Hepatocyte (in vitro differentiated cells): ENCODE measurements at places on chromosomes 7 and 10.

GRCh38 chr7:23887660-23888059, 177.6 kb downstream of the STK31 start:
- no peak overlapping the region for H3K27ac ChIP-seq
- H3K4me3 ChIP-seq: no peak overlapping the region
- no peaks in the 10 kb centered on the region for H3K27me3 ChIP-seq
- no peak for DNase-seq

- peak; percentile 25 for DNase-seq
- H3K27ac ChIP-seq: peak overlapping the region; percentile 81
- H3K27me3 ChIP-seq: no peaks in the 10 kb centered on the region
- H3K4me3 ChIP-seq: no peak overlapping the region
- H3K36me3 ChIP-seq: no peaks in the 10 kb centered on the region
Observed at GRCh38 chr10:73117976-73118743, 7.9 kb downstream of the NUDT13 start.

GRCh38 chr7:100895956-100896731, 456 bp upstream of the ACHE start:
- H3K27me3 ChIP-seq: peaks cover 14% of the 10 kb centered on the region
- H3K4me1 ChIP-seq: peaks cover 18% of the 10 kb centered on the region
- peak; percentile 77 for DNase-seq
- no peak overlapping the region for H3K4me3 ChIP-seq

- H3K27ac ChIP-seq: no peak overlapping the region
- no peaks in the 10 kb centered on the region for H3K36me3 ChIP-seq
- H3K27me3 ChIP-seq: no peaks in the 10 kb centered on the region
- no peak for DNase-seq
- no peaks in the 10 kb centered on the region for H3K4me1 ChIP-seq
Observed at GRCh38 chr10:122557516-122557915, 3.0 kb upstream of the DMBT1 start.

- no peaks in the 10 kb centered on the region for H3K36me3 ChIP-seq
- no peaks in the 10 kb centered on the region for H3K4me1 ChIP-seq
- H3K27me3 ChIP-seq: no peaks in the 10 kb centered on the region
- DNase-seq: no peak
Observed at GRCh38 chr7:98834949-98835348, 34.9 kb downstream of the TMEM130 start.

DNA sequence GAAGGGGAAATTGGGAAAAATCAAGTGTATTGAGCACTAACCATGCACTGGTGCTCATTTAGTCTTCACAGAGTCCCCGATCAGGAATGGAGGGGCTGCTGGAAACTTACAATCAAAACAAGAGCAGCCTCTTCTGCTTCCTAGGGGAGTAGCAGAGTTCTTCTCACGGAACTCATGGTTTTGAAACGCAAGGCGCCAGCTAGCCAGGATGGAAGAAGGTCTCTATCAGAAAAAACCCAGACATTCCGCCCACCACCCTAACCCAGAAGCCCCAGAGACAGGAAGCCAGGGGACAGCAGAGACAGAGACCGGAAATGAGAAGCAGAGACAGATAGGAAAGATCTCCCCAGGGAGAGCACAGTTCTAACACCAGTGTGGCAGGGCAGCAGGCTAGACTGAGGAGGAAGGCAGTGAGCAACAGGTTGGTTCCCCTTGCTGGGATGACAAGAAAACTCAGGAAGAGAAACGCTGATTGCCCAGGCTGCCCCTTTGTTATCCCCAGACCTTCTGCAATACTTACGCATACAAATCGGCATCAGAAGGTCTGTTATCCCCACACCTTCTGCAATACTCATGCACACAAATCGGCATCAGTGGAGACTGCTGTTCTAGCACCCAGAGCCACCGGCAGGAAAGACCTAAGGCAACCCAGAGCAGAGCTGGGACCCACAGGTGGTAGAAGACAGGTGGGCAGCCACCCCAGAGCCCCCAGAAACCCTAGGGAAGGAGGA, 99.2 kb downstream of the CPXM2 start:
- no peak overlapping the region for H3K27ac ChIP-seq
- H3K27me3 ChIP-seq: peaks cover 3% of the 10 kb centered on the region
- no peak for DNase-seq
- H3K36me3 ChIP-seq: no peaks in the 10 kb centered on the region
- H3K4me1 ChIP-seq: no peaks in the 10 kb centered on the region
- H3K4me3 ChIP-seq: no peak overlapping the region

GRCh38 chr10:67077376-67077775, 151.5 kb downstream of the LRRTM3 start:
- peak; percentile 8 for DNase-seq
- peaks cover 8% of the 10 kb centered on the region for H3K4me1 ChIP-seq
- H3K36me3 ChIP-seq: no peaks in the 10 kb centered on the region

DNA sequence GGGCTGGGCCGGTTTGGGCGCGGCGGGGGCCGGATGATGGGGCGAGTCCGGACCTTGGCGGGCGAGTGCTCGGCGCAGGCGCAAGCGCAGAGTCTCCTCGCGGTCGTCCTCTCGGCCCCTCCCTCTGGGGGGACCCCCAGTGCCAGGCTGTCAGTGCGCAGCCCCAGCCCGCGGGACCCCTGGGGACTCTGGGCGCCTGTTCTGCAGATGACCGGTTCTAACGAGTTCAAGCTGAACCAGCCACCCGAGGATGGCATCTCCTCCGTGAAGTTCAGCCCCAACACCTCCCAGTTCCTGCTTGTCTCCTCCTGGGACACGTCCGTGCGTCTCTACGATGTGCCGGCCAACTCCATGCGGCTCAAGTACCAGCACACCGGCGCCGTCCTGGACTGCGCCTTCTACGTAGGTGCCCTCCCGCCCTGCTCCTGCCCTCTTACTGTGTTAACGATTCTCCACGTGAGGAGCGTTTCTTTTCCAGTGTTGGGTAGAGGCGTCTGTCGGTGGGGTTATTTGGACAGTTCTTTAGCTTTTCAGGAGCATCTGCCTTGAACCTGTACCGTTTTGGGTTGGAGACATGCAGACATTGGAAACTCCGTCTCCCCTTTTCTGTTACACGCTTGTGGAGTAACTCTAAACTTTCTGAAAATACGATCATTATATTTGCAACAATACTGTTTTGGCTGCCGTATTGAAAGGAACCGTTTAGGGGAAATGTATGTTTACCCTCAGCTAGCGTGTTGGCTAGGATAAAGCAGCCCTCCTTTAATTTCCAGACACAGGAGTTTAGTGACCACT, 706 bp downstream of the BUB3 start:
- H3K36me3 ChIP-seq: no peaks in the 10 kb centered on the region
- peak overlapping the region; percentile 86 for H3K27ac ChIP-seq
- peak; percentile 75 for DNase-seq
- peaks cover 35% of the 10 kb centered on the region for H3K27me3 ChIP-seq
- H3K4me3 ChIP-seq: peak overlapping the region; percentile 57

- H3K27me3 ChIP-seq: no peaks in the 10 kb centered on the region
- H3K36me3 ChIP-seq: no peaks in the 10 kb centered on the region
- DNase-seq: no peak
- H3K4me1 ChIP-seq: no peaks in the 10 kb centered on the region
- H3K4me3 ChIP-seq: no peak overlapping the region
- no peak overlapping the region for H3K27ac ChIP-seq
Observed at GRCh38 chr7:154910125-154910524, 92.8 kb downstream of the PAXIP1 start.

DNA sequence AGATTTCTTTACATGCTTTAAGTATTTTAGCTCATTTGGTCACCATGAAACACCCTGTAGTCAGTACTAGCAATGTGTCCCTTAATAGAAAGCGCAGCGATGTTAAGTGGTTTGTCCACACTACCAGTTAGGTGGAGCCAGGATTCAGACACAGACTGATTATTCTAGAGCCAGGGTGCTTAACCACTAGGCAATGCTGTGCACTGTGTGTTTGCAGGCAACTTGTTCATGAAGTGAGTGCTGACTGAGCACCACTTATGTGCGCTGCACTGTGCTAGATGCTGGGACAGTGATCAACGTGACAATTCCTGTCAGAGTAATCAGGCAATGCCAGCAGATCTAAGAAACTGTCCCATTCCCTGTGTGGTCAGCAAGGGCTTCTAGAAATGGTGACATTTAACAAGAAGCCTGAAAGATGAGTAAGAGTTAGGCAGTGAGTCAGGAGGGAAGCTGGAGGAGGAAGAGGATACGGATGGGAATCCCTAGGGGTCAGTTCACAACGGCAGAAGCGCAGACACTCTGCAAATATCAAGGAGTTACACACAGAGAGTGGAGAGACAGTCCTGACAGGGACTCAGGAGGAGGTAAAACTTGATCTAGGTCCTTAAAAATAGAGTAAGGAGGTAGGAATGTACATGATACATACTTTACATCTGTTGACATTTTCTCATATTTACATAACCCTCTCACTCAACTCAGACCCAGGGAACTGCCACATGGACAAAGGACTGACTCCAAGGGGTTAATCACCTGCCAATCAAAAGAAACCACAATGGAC, 69.7 kb upstream of the EGR2 start:
- no peaks in the 10 kb centered on the region for H3K36me3 ChIP-seq
- no peak overlapping the region for H3K27ac ChIP-seq
- H3K4me3 ChIP-seq: no peak overlapping the region
- no peaks in the 10 kb centered on the region for H3K4me1 ChIP-seq

DNA sequence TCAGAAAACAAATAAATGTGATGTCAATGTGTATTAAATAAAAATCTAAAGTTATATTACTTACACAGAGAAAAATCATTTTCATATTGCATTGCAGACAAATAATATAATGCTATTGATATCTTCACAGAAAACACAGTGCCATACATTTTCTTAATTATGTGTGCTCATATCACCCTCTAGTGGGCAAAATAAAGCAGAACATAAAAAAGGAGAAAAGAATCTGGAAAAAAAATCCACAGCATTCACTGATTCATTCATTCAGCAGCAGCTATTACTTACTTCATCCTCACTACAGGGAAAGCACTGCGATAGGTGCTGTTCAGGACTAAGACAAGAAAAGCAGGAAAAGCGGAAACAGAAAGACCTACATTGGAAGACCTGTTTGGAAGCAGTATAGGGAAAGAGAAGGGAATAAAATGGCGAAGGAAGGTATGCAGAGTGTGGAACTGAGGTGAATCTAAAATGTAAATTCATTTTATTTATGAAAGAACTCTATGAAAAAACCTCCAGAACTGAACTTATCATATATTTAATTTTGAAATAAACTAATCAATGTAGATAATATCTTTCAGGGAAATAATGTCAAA, 73.2 kb downstream of the POT1 start:
- peak; percentile 49 for DNase-seq
- H3K27me3 ChIP-seq: no peaks in the 10 kb centered on the region
- no peaks in the 10 kb centered on the region for H3K36me3 ChIP-seq
- H3K4me1 ChIP-seq: no peaks in the 10 kb centered on the region

- H3K27me3 ChIP-seq: no peaks in the 10 kb centered on the region
- H3K36me3 ChIP-seq: no peaks in the 10 kb centered on the region
- H3K27ac ChIP-seq: peak overlapping the region; percentile 35
- H3K4me3 ChIP-seq: no peak overlapping the region
- no peak for DNase-seq
- H3K4me1 ChIP-seq: peaks cover 41% of the 10 kb centered on the region
Observed at GRCh38 chr10:76309741-76310587, 878.5 kb downstream of the LRMDA start.

- no peak overlapping the region for H3K27ac ChIP-seq
- no peaks in the 10 kb centered on the region for H3K36me3 ChIP-seq
- no peaks in the 10 kb centered on the region for H3K4me1 ChIP-seq
- no peaks in the 10 kb centered on the region for H3K27me3 ChIP-seq
Observed at GRCh38 chr10:14086596-14086995, 244.1 kb downstream of the FRMD4A start.

DNA sequence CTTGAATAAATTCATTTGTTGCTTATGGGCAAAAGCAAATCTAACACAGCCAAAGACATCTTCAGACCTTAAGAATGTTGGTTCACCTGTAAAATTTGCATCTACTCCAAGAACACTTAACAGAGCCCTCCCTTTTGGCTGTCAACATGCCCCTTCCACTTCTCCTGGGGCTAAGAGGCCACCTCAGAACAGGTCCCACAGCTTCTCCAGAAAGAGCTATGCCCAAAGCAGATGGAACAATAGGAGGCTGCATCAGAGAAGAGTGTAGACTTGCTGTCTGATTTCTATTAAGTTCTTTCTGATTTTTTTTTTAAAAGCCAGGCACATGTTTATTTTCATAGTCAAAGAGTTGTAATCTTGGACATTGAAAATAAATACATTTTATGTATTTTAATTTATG, 26.1 kb upstream of the TRIL start:
- H3K4me1 ChIP-seq: peaks cover 13% of the 10 kb centered on the region
- H3K36me3 ChIP-seq: no peaks in the 10 kb centered on the region
- no peak overlapping the region for H3K4me3 ChIP-seq
- no peak overlapping the region for H3K27ac ChIP-seq
- DNase-seq: no peak

DNA sequence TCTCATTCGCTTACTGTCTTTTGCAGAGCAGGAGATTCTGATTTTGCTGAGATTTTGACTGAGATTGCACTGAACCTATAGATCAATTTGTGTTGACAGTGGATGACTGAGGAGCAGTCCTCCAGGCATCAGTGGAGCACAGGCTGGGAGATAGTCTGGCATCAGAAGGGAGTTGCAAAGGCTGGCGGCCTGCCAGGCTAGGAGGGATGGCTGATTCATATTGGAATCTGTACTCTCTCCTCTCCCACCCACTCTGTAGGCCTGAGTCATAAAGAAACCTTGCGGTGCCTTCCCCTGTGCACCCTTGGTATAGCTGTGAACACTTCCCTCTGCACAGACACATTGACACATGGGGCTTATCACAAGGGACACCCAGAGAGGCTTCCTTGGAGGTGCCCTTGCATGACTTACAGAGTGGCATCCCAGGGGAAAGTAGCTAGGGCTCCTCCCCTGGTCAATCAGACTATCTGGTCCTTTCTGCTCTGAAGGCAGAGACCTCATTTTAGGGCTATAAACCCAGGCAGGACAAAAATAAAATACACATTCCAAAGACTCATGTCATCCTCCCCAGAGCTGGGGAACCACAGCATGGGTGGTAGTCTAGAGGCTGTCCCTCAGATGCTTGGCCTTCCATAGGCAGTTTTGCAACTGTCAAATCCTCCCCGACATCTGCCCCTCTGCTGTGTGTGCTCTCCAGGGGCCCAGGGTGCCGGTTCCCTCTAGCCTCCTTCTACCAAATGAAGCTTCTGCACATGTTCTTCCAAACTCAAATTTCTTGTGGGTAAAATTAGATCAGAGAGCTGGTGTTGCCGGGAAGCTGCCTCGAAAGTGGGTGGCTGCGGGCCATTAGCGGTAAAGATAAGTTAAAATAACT, 37.4 kb upstream of the EEPD1 start:
- H3K36me3 ChIP-seq: no peaks in the 10 kb centered on the region
- H3K4me1 ChIP-seq: peaks cover 15% of the 10 kb centered on the region
- H3K27me3 ChIP-seq: no peaks in the 10 kb centered on the region
- H3K4me3 ChIP-seq: no peak overlapping the region
- DNase-seq: peak; percentile 92
- peak overlapping the region; percentile 57 for H3K27ac ChIP-seq

GRCh38 chr7:153193144-153193595, 433.6 kb downstream of the ACTR3B start:
- no peaks in the 10 kb centered on the region for H3K36me3 ChIP-seq
- no peak overlapping the region for H3K27ac ChIP-seq
- H3K27me3 ChIP-seq: no peaks in the 10 kb centered on the region
- H3K4me3 ChIP-seq: no peak overlapping the region
- H3K4me1 ChIP-seq: no peaks in the 10 kb centered on the region

- no peak overlapping the region for H3K27ac ChIP-seq
- peaks cover 10% of the 10 kb centered on the region for H3K4me1 ChIP-seq
- no peaks in the 10 kb centered on the region for H3K36me3 ChIP-seq
- no peak for DNase-seq
- no peak overlapping the region for H3K4me3 ChIP-seq
Observed at GRCh38 chr10:130485236-130485957, 349.2 kb downstream of the GLRX3 start.
